ENCODE measurements at places on chromosomes 7 and 10.

DNA sequence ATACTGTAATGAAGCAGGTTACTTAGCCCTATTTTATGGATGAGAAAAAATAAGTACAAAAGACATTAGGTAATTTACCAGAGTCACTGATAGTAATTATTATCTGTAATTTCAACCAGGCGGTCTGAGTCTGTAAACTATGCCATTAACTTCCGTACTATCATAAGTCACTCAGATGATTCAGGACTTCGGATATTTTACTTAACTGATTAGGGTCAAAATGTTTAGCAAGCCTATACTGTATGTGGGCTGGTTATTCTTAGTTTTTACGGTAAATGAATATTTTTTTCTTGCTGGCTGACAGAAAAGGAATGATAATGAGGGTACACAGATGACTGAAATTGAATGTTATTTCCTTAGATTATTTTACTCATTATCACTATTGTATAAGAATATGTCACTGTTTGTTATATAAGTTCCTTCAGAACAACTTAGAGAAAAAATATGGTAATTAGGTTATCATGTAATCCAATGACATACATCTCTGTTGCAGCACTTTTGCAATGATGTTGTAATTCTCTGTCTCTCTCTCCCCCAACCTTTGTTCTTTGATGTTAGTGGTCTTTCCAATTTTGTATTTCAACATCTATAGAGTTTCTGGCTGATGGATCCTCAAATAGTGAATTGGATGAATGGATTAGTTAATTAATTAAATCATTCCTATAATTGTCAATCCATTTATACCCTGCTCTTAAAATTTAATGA, 165.6 kb downstream of the ZEB1 start:
- no peak for DNase-seq

- DNase-seq: no peak
These were observed 179.6 kb downstream of the CELF2 start for GRCh38 chr10:11197266-11197712.

DNA sequence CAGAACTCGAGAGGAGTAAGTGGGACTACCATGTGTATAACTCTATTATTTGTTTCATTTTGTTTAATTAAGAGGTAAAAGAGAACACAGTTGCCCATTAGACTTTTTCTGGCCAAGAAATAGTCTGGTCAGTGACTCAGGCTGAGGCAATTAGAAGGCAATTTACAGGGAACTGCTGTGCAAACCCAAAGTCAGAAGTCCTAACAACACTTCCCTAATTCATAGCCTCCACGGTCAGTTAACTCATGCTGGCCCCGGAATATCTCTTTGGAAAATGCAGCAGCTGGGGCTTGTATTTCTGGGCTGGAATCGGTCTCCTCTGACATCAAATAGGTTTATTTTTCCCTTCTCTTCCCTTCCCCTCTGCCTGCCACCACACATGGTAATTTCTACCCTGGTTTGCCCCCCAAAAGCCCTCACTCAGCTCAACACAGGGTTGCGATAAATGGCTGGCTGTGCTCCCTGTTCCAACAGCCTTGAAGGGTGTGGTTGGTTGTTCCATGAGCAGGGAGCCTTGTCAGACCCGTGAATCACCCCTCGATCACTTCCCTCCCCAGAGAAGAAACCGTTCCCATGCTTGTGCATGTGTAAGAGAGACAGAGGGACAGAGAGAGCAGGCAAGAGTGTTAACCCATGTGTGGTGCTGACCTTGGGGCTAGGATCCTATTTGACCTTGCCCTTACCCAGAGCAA, 5.3 kb downstream of the SH3PXD2A start:
- DNase-seq: no peak

DNA sequence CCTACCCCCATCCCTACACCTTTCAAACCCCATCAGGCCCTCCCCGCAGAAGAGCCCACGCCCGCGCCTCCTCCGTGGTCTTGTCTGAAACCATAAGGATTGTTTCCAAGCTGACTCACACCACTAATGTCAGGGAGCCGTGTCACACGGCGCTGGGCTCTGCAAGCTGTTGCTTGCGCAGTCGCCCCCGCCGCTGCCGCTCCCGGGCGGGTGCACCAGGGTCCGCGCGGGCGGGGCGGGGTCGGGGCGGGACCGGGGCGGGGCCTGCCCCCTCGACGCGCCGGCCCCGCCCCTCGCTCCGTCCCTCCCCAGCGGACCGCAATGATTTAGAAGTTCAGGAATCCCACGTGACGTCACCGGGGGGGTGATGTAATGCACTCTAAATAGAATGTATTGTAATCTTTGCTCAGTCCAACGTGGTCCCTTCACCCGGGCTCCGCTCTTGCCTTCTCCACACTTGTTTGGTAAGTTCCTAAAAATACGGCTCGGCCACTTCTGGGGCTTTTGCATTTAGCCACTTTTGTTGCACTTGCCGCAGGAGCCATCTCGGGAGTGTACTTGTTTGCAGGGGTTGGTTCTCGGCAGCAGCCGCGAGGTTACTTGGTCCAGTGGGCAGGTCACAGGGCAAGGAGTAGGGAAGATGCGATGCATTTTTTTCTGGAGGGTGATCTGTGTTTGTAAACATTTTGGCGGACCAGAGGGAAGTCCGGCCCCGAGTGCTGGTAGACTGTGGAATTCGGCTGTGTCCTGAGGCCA, 3.2 kb upstream of the CREB5 start:
- DNase-seq: peak; percentile 90

- DNase-seq: no peak
These were observed 138.4 kb downstream of the ST7 start for GRCh38 chr7:117091721-117092120.

- DNase-seq: peak; percentile 92
These were observed 188.9 kb downstream of the ADAM12 start for GRCh38 chr10:126199221-126199998.

GRCh38 chr7:69708857-69709256, 110.6 kb downstream of the AUTS2 start:
- DNase-seq: no peak

GRCh38 chr7:52079726-52080125, 763.1 kb upstream of the COBL start:
- no peak for DNase-seq

GRCh38 chr10:5634918-5635317, 31.5 kb downstream of the ASB13 start:
- peak; percentile 82 for DNase-seq

- no peak for DNase-seq
These were observed 51.8 kb downstream of the CLEC2L start for GRCh38 chr7:139575338-139575680.

GRCh38 chr7:39075210-39075609, 97.5 kb downstream of the POU6F2 start:
- DNase-seq: no peak

- peak; percentile 93 for DNase-seq
These were observed 67.1 kb downstream of the CUBN start for GRCh38 chr10:17062493-17062892.

DNA sequence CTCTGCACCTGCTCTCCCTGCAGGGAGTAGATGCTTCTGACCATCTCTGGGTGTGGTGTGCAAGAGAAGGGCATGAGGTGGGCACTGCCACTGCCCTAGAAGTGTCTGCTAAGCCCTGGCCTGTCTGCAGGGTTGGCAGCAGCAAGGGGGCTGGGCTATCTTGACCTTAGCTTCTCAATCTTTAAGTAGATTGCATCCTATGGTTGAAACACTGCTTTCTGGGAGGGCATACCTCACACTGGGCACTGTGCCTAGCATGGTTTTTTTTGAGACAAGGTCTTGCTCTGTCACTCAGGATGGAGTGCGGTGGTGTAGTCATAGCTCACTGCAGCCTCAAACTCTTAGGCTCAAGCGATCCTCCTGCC, 54.9 kb downstream of the CLIP2 start:
- no peak for DNase-seq

DNA sequence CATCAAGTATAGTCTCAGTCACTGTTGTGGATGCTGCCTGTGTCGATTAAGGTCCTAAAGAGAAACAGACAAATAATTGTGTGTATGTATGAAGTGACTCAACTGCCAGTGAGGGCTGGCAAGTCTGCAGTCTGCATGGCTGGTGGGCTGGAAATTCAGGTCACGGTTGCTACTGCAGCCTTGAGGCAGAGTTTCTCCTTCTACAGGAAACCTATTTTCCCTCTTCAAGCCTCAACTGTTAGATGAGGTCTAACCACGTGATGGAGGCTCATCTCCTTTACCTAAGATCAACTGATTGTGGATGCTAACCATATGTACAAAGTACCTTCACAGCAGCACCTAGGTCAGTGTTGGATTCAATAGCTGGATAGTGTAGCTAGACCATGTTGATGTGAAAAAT, 29.9 kb downstream of the MBL2 start:
- DNase-seq: no peak

Measured in HFF-Myc (cell line).